ENCODE measurements at places on chromosomes 5 and 9.
A peak's percentile ranks its signal among the peaks of the same experiment; 100 is the strongest.

GRCh38 chr5:135156715-135157404, 122.8 kb upstream of the PITX1 start:
- DNase-seq = no peak

GRCh38 chr5:145887976-145888574, 15.3 kb upstream of the GRXCR2 start:
- DNase-seq = peak; percentile 23

DNA sequence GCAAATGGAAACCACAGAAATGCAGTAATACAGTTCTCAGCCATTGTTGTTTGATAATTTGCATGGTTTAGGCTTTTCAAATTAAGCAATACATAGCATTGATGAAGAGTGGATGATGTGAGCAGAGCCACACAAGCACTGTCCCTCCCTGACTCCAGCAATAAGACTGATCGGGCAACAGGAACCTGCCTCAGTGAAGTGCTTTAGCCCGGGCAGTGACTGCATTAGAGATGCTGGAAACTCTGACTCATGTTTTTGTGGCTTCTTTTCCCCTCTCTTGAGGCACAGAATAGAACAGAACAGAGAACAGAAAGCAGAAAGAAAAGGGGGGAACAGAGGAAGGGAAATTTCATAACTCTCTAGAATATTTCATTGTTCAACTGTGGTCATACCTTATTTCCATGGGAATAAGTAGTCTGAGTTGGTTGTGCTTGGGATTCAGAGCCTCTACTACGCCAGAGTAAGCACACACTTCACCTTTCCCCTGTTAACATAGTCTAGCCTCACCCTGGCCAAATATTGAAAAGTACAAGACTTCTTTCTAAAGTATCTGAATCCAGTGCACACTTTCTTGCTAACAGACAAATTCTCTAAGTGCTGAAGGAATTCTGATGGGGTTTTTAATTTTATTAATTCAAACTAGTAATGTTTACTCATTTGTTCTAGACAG, 164.8 kb upstream of the VCAN start:
- DNase-seq = no peak

DNA sequence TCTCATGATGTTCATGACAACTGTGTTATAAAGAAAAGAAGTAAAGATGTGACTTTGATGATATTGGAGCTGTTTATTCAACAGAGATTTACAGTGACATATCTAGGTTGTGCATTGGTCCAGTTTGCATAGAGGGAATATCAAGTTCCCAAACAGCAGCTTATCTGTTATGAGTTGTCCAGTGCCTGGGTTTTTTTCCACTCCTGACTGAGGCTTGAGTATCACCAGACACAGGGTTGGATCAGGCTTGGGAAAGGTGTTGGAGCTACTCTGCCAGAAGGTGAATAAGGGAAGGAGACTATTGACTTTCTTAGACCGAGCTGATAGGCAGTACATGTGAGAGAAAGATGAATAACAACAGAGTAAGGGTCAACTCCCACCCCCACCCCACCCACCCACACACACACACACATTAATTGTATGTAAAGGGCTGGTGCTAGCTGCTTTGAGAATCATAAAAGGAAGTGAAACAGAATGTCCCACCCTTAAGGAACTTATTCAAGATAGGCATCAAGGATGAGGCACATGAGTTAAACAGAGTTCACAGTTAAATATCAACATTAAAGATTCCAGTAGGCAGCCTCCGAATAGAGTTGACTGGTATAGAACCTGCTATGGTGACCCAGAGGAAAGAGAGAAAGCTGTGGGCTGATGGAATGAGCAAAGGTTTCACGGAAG, 33.0 kb upstream of the RASGRF2 start:
- no peak for DNase-seq

- DNase-seq = no peak
Observed at GRCh38 chr9:130320723-130321481, 55.3 kb downstream of the HMCN2 start.

DNA sequence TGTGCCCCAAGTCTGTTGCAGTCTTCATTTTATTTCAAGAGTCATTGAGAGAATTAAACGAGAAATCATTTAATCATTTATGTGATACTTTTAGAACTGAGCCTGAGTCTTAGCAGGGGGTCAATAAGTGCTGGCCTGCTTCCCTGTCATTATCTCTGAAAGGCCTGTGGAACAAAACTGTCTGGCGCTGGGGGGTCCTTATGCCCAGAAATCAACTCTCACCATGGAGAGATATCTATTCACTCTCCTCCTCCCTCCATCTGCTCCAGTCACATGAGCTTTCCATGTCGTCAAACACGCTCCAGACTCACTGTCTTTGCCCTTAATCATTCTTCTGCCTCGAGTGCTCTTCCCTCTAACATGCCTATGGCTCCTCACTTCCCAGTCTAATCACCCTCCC, 136.8 kb downstream of the ESM1 start:
- DNase-seq = no peak

DNA sequence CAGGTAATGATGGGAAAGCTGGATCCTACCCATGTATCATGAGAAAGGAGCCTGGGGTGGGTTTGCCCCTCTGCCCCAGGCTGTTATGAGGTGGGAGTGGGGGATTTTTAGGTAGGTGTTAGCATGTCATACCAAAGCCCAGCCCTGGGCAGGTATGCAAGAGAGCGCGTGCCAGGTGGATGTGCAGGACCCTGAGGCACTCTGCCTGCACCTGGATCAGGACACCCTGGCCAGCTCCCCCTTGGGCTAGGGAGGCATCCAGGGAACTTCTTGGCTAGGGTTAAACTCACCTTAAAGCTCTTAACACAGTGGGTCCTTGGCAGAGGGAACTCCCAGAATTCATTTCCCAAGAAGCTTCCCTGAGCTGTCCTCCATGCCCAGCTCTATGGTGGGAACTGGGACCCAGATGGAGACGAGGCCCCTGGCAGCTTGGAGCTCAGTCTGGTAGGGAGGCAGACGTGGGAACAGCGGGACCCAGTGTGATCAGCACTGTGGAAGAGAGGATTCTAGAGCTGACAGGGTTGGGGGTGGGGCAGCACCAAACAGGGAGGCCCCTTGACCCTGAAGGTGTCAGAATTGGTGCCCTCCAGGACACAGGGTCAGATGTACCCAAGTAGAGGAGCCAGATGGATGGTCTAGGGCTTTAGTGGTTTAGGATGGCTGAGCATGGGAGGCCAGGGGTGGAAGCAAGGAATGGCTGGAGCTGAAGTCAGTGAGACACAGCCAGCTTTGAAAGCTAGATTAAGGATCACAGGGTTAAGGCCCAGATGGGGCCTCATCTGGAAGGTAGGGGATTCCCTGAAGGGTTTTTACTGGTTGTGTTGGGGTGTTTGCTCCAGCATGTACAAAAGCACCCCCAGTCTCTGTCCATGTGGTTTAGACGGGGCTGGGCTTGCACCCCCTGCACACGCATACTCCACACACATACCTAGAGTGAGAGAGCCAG, 2.2 kb upstream of the PRR7 start:
- no peak for DNase-seq

- peak; percentile 68 for DNase-seq
Observed at GRCh38 chr9:137422604-137423513, at the start of the genes EXD3 and NOXA1. TSS of gene EXD3 (minus strand) at chr9:137423162. CDS start at chr9:137395357, 27,805 bp downstream. TSS of gene NOXA1 (plus strand) at chr9:137423393. CDS start at chr9:137423530, 137 bp downstream.

- no peak for DNase-seq
Observed at GRCh38 chr9:137277329-137278041, at the start of gene TOR4A. TSS of gene TOR4A (plus strand) at chr9:137277726. CDS start at chr9:137278690, 964 bp downstream.

- DNase-seq = no peak
Observed at GRCh38 chr5:31630931-31631330, 8.0 kb upstream of the PDZD2 start.

DNA sequence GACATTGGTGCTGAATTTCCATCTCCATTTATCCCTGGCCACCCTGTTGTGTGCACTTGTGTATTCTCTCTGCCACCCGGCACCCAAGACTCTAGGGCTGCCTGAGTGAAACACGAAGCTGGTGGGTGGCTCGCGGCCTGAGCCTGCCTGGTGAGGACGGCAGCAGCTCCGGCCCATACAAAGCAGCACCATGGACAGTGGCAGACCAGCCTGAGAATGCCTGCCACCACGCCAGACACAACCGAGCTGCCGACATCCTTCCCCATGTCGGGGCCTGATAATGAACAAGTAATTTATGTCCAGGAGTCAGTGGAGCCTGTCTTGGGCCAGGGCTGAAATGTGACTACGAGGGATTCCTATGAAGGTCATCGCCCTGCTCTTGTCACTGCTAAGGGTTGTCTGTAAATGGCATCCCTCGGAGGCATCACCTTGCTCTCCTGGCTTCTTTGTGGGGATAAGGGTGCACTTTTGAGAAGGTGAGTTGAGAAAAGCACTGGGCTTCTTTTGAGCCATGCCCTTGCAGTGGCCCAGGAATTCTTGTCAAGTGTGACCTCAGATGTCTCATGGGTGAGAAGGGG, 175.7 kb downstream of the MELK start:
- DNase-seq = no peak

GRCh38 chr5:172954751-172955159, 4.5 kb upstream of the RPL26L1 start:
- DNase-seq = no peak

GRCh38 chr5:56099346-56099745, 104.6 kb upstream of the IL6ST start:
- DNase-seq = no peak

GRCh38 chr5:136053336-136054141, 24.8 kb downstream of the TGFBI start:
- DNase-seq = no peak

GRCh38 chr5:2752821-2753439, 1.5 kb upstream of the IRX2 start:
- no peak for DNase-seq

- DNase-seq = no peak
Observed at GRCh38 chr9:81665322-81665871, 23.9 kb downstream of the TLE1 start.
